ENCODE measurements at places on chromosomes 13 and 19.

DNA sequence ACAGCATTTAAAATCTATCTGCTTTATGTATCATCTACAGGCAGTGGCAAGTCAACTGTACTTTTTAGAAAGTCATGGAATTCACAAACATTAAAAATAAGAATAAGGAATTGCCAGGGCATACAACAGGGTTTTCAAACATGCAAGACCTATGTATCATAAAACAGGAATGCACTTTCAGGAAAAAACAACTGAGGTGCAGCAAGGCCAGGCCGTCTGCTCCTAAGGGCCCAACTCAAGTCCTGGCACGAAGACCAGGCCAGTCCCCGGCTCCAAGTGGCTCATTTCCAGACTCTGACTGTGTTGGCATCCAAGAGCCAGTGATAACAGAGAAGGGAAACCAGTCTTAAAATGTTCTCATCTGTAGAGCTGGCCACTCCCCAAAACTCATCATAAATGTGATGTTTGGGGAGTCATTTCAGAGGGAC is 7.1 kb downstream of the RFX2 start:
- DNase-seq, result no peak

- no peak for DNase-seq
Observed at GRCh38 chr13:113646921-113647340, 11.1 kb downstream of the ATP4B start.

- DNase-seq, result peak; percentile 93
Observed at GRCh38 chr19:37334179-37335071, 36.5 kb upstream of the ZNF527 start.

GRCh38 chr19:56114051-56114777 is 6.9 kb downstream of the ZNF787 start:
- no peak for DNase-seq

DNA sequence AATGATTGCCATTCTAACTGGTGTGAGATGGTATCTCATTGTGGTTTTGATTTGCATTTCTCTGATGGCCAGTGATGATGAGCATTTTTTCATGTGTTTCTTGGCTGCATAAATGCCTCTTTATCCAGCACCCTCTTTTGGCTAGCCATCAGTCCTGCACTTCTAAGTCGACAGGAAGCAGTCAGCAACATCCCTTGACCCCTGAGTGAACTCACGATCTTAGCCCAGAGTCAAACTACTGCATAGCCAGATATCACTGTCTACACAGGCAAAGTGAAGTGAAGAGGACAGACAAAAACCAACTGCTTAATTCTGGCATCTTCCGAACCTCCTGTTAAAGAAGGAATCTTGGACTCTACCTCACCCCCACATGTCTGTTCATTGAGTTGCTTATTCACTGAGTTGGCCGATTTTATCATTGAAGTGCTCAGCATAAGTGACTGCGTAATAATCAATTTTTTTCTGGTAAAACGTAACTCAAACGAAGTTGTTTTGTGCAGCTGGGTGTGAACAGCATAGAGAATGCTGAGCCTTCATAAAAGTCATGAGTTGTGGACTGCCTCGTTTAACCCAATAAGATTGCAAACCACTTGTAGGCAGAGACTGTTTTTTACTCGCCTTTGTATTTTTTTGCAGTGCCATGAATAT is 304.2 kb downstream of the COG6 start:
- no peak for DNase-seq

- DNase-seq, result no peak
Observed at GRCh38 chr13:95258619-95259194, 42.5 kb downstream of the ABCC4 start.

- DNase-seq, result no peak
Observed at GRCh38 chr19:8392017-8392591, 1.9 kb downstream of the RAB11B start.

- no peak for DNase-seq
Observed at GRCh38 chr13:67515895-67516294, 285.8 kb upstream of the PCDH9 start.

GRCh38 chr13:41402691-41403511 is 54.4 kb upstream of the RGCC start:
- DNase-seq, result no peak

DNA sequence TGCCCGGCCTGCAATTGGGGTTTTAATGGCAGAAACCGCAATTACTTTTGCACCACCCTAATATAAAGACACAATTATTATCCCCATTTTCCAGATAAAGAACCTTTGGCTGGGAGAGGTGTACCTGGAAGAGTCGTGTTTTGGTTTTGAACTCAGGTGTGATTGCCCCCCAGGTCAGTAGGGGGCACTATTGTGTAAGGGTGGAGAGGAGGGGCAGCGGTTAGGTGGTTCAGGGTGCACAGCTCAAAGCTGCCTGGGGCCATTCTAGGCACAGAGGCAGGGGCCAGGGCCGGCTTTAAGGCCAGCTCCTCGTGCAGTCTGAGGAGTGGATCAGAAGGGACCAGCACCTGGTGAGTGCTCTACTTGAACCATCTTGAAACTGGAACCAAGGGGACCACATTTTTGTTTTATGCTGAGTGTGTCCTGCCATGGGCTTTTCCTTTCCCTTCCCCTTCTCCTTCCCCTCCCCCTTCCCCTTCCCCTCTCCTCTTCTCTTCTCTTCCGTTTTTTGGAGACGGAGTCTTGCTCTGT is 5.8 kb upstream of the FCGRT start:
- DNase-seq, result peak; percentile 30

GRCh38 chr19:16897856-16898161 is 9.0 kb downstream of the F2RL3 start:
- DNase-seq, result no peak

GRCh38 chr13:95898256-95898655 is 154.9 kb downstream of the UGGT2 start:
- no peak for DNase-seq

DNA sequence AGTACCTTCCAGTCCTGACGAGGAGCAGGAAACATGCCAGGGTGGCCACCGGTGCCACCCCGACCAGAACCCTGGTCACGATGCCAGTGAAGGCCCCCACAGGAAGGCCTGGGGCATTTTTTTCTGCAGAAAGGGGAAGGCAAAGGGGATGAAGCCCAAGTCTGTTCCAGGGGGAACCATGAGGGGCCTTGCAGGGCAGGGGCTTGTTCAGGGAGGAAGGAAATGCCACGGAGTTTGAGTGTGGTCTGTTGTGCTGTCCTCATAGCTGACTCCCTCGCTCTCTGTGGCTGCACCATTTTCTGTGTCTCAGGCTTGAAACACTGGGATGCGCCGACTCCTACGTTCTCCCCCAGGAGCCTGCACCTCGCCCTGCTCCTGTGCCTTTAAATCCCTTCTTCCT is 27.5 kb upstream of the CEACAM1 start:
- DNase-seq, result no peak

DNA sequence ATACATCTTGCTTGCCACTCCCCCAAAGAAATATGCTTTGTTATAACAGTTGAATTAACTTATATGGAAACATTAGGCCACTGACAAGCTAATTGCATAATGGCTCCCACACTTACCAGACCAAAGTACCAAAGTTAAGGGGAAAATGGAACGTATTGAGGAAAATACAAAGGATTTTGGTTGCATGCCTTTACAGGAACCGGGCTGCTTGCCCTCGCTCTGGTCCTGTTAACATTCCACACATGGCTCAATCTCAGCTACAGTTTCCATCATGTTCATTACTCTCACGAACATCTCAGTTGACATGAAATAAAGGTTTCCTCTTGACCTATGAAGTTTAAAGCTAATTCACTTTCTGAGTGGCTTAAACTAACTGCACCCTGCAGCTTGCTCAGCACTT is 220.7 kb upstream of the RXFP2 start:
- DNase-seq, result no peak

GRCh38 chr13:40247845-40248244 is 418.6 kb downstream of the FOXO1 start:
- DNase-seq, result no peak

DNA sequence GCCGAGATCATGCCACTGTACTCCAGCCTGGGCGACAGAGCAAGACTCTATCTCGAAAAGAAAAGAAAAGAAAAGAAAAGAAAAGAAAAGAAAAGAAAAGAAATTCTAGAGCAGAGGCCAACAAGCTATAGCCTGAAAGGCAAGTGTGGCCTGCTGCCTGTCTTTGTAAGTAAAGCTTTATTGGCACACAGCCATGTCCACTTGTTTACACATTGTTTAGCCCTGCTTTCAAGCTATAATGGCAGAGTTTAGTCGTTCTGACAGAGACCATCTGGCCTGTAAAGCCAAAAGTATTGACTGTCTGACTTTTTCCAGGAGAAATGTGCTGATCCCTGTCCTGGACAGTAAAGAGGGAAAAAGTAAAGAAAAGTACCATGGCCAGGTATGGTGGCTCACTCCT is 18.3 kb downstream of the NWD1 start:
- DNase-seq, result peak; percentile 62

GRCh38 chr19:36574741-36575140 is 1.6 kb upstream of the ZNF529 start:
- no peak for DNase-seq

- DNase-seq, result no peak
Observed at GRCh38 chr13:108377646-108378206, 108.2 kb downstream of the TNFSF13B start.

GRCh38 chr13:33859691-33860303 is 41.8 kb downstream of the RFC3 start:
- no peak for DNase-seq

DNA sequence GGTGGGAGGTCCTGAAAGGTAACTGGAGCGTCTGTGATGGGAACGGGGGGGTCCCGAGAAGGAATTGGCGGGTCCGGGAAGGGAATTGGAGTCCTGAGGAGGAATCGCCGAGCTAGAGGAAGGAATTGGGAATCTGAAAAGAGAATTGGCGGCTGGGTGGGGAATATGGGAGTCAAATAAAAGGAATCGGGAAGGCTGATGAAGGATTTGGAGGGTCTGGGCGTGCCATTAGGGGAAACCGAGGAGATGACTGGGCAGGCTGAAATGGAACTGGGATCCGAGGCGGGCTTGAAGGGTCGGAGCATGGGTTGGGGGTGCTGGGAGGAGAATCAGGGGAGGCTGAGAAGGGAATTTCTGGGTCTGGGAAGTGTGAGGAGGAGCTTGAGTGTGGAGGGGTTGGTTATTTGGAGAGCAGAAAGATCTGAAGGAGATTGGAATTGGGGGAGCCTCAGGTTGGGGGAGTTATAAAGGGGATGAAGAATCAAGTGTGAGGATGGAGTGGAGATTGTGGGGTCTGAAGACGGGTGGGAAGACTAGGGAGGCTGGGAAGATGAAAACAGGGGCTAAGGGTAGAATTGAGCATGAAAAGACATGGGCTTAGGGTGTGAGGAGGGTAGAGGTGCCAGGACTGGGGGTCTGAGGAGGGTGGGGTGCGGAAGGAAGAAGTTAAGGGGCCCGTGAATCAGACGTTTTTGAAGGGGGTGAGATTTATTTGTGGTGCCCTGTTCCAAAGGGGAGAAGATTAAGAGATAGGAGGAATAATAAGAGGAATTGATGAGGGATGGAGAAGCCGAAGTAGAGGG is 718 bp downstream of the ACTN4 start:
- DNase-seq, result no peak

GRCh38 chr13:33403807-33404362 is 118.3 kb upstream of the STARD13 start:
- no peak for DNase-seq

DNA sequence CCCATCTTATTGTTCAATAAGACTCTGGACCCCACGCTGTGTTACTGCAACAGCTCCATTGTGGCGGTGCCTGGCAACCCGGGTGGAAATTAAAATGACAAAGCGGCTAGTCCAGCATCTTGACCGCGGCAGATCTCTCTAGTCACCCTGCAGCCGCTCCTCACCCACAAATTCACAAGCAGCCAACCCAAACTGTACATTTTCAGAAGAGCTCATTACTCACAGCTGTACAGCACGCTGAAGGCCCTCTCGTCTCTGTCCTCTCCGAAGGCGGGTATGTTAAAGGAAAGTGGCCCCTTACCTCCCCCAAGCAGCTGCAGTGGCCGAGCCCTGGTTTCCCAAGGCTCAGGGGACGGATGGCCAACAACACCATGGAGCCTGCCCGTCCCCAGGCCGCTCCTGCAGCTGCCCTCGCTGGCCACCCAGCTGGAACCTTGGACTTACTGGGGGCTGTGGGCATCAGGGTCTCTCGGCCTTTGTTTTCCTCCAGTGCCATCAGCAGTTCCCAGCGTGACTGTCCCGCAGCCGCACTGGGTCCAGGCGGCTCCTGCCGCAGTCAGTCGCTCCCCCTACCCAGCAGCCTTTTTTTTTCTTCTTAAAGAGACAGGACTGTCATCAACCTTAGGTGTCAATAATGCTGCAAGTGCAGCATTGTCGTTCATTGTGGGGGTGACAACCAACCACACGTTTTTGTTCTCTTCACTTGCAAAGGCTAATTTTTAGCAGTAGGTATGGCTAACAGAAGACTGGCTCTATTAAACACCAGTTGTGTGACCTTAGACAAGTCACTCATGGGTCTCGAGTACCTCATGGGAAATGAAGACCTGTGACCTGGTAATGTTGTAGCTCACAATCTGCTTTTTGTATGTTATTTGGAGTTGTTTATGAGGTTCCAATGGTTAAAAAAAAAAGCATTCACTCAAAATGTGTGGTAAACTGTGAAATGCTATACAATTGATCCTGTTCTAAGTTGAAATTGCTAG is at the start of gene SACS:
Gene SACS, minus strand, starts transcription at position 532 of the 983 bp plus-strand sequence. CDS start 22,463 bp downstream, outside the sequence.
- peak; percentile 6 for DNase-seq

GRCh38 chr13:75968103-75968838 is 332.1 kb downstream of the LMO7 start:
- no peak for DNase-seq

DNA sequence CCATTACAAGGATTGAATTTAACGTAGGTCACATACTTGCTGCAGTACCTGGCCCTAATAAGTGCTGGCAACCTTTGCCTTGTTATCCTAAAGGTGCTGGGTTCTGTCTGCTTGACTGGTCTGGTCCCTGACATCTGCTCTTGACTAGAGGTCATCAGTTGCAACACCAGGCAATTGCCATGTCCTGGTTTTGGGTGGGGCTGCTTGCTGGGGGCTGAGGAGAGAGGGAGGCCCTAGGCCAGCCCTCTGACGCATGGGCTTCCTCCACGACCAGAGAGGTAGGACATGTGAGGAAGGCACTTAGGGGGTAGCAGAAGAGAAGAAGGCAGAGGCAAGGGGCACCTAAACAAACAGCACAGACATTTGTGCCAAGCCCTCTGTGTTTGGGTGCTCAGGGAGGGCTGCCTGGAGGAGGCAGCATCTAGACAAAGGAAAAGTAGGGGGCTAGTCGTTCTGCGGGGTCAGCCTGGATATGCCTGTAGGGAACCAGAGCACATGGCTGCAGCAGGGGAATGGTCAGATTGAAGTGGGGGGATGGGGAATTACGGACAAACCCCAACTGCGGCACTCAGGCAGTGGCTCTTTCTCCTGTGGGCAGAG is 21.7 kb downstream of the VSTM2B start:
- no peak for DNase-seq

- DNase-seq, result no peak
Observed at GRCh38 chr13:76879203-76879882, 6.9 kb downstream of the KCTD12 start.

DNA sequence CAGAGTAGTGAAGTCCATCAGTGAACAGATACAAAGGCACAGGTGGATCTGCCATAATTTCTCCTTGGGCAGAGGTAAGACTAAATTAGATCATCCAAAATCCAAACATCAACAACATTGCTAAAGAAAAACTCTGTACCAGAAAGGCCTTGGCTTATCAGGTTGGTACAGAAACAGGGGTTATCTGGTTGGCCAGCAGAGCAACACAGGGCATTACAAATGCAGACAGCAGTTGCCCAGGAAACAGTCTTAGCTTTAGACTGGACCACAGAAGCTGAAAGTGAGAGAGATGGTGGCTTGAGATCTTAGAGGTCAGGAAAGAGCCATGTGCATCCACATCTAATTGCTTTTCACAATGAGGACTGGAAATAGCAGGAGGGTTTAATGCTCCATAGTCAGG is 26.6 kb upstream of the DGKH start:
- DNase-seq, result no peak
